ENCODE measurements at places on chromosomes 12 and 14. TPM values are rescaled to one million over a fixed set of nuclear protein-coding genes. Genes with fewer than 3 reads are reported as not detected.

GRCh38 chr12:29147731-29148595, 1.1 kb upstream of the FAR2 start:
- H3K27me3 ChIP-seq, result no peaks in the 10 kb centered on the region
- H3K36me3 ChIP-seq, result no peaks in the 10 kb centered on the region
- no peaks in the 10 kb centered on the region for H3K4me1 ChIP-seq

- no peak for DNase-seq
- no peak overlapping the region for H3K4me3 ChIP-seq
- H3K27ac ChIP-seq, result no peak overlapping the region
- no peaks in the 10 kb centered on the region for H3K36me3 ChIP-seq
- peaks cover 5% of the 10 kb centered on the region for H3K4me1 ChIP-seq
Measured at GRCh38 chr14:100434033-100434601, 111.0 kb downstream of the SLC25A47 start.

- no peak overlapping the region for H3K4me3 ChIP-seq
- no peaks in the 10 kb centered on the region for H3K27me3 ChIP-seq
- H3K27ac ChIP-seq, result no peak overlapping the region
- H3K36me3 ChIP-seq, result no peaks in the 10 kb centered on the region
Measured at GRCh38 chr12:46818642-46819041, 7.2 kb downstream of the SLC38A4 start.

Gene INHBC
- 0.46 TPM for total RNA-seq

Gene MED13L
- 88.9 TPM for total RNA-seq

DNA sequence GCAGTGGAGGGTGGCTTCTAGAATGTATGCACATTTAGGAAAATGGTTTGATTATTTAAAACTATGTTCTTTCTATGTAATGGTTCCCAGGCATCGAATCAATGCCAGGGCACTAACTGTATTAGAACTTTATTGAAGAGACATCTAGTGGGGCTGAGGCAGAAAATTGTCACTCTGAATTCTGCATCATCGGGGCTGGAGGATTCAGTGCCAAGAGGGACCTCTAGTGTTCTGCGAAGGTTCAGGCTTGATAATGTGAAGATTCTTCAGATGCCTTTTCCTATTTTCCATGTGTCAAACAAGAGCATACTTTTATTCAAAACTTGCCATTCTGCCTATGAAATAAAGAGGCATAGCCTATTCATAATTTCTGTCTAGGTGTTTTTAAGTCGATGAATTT, 146.3 kb downstream of the CAND1 start:
- no peak for DNase-seq
- no peaks in the 10 kb centered on the region for H3K36me3 ChIP-seq
- H3K27me3 ChIP-seq, result no peaks in the 10 kb centered on the region

Gene NID2
- total RNA-seq, result 17.2 TPM

Gene TMEM260
- total RNA-seq, result 12.1 TPM

DNA sequence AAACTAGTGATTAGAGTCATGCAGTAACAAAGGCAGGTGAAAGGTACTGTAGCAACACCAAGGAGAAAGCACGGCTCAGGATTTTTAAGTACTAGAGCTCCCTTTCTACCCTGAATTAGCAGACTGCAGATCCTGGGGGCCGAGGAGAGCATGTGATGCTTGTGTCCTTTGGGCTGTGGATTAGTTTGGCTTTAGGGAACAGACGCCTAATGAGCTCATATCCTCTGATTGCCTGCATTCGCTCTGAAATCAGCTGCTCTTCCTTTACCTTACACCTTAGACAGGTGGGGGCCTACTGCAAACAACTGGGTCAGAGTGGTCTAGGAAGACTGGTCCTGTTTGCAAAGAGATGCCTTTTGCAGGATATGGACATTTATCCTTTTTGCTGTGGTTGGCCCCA, 2.2 kb downstream of the PIP4K2C start:
- H3K36me3 ChIP-seq, result no peaks in the 10 kb centered on the region
- no peak overlapping the region for H3K27ac ChIP-seq
- no peak overlapping the region for H3K4me3 ChIP-seq
